ENCODE measurements at places on chromosomes 1 and 21.
A peak's percentile ranks its signal among the peaks of the same experiment; 100 is the strongest.

GRCh38 chr1:45995298-45995697 is 137.1 kb downstream of the PIK3R3 start:
- no peak for DNase-seq

DNA sequence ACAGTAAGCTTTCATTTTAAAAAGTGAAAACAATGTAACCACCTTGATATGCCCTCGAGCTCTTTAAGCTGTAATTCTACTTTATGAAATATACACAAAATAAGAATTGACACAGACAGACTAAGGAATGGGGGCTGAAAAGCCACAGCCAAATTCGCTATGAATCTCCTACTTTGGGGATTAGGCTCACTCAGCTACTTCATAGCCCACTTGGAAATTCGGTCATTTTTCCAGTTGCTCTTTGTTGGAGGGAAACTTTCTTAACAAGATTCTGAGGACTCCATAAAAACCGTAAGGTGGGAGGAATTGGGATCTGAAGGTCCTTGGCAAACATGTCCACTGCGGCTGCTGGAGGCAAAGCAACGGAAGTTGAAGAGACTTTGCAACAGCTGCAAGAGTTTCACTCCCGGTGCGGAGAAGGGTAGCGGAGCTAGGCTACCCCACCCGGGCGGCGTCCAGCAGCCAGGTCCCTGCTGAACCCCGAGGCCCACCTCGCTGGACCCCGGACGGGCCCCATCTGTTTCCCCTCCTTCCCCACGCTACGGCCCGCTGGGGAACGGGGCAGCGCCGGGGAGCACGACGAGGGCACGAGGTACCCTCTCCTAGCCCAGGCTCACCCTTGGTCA is 634 bp downstream of the MYCBP start:
- no peak for DNase-seq

DNA sequence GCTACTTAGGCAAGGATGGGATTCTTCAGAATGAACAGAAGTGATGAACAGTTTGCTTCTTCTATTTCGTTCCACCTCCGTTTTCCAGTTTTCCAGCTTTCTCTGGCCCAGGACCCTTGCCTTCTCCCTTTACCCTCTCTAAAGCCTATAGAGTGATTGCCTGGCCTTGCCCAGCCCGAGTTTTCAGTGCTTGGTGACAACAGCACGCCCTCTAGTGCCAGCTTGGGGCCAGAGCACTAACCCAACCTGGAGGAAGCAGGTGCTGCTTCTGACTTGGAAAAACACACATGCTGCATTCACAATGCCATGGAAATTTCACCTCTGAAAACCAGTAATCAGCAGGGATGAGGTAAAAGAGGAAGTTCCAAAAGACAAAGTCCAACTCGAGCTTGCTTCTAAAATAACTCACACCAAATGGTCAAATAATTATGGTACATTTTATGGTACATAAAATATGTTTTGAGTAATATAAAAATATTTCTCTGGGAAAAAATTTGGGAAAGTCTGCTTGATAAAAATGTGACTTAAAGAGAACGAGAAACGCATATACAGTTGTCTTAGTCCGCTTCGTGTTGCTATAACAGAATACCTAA is 26.1 kb downstream of the UBE2T start:
- DNase-seq: no peak

DNA sequence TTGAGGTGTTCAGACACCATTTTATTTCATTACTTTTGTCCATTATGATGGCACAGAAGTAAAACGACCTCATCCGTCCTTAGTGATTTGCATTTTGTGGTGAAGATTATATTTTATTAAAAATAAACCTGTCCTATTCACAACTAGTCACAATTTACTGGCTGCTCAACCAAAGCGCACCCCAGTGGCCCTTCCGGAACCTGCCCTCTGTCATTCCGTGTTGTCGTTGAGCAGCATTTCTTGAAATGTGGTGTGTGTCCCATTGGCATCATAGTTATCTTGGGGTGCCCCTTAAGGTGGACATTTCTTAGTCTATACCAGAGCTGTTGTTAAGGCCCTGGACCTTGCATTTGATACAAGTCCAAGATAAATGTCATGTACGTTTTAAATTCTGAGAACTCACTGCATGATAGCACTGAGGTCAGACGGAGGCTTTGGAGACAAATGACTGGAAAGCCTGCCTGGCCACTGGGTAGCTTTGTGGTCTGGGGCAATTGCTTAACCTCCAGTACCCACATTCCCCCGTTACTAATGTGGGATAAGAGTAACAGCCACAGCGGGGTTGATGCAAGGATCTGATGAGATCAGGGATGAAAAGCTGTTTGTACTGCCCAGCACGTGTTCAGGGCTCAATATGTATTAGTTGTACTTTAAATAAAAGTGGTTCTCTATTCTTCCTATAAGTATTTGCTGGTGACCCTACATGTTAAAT is 36.2 kb downstream of the BACH1 start:
- DNase-seq: no peak

DNA sequence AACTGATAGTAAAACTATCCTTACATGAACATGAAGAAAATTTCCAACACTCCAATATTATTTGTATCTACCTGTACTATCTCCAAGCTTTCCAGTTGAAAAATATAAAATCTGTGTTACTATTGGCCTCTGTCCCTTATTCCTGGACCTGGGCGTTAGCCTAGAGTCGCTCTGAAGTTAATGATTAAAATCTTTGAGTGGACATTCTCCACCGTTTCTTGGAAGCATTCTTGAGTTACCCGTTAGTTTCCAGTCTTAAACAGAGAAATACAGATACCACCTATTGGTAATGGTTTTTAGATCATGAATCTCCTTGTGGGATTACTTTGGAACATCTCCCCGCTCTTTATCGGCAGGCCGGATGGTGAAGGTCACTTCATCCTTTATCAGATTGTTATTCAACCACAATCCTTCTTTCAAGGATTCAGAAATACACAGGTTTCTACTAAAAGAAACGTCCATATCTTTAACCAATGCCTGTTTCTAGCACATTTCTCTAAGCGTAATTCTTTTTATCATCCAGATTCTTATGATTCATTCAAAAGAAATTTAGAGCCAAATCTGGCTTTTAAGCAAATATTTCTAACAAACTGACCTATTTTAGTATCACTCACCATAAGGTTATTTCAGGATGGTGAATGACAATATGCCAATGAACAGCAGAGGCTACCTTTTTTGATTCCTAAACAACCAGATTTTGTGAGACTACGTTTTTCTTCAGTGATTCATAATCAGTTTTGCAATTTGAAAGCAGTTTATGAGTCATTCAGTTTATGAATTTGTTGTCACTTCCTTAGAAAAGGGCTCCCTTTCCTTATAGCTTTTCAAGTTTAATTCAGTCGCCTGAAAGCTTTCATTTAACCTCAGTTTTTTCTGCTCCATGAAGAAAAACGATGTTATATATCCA is 70.2 kb upstream of the ERRFI1 start:
- no peak for DNase-seq

- no peak for DNase-seq
Measured at GRCh38 chr21:44019568-44019958, 7.5 kb downstream of the TRAPPC10 start.

DNA sequence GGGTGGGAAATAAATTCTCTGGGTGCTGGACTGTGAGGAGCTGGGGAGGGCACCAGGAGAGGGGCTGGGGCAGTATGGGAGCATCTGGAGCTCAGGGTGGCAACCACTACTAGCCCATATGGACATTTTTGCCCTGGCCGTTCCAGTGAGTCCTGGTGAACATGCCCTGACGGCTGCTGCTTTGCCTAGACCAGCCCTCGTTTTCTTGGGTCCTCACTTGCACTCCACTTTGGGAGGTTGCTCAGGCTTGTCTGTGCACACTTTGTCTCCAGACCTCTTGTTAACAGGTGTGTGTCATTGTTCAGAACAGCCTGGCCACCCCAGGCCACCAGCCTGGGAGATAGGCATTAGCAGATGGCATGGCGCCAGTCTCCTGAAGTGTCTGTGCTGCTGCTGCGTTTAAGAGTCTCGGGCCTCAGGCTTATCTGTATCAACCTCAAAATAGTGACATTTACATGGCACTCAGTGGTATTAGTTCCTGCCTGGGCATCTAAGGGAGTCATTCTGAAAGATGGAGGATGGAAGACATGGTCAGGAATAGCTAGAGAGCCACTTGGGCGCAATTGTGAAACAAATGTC is 190.5 kb downstream of the PTPRU start:
- DNase-seq: no peak

DNA sequence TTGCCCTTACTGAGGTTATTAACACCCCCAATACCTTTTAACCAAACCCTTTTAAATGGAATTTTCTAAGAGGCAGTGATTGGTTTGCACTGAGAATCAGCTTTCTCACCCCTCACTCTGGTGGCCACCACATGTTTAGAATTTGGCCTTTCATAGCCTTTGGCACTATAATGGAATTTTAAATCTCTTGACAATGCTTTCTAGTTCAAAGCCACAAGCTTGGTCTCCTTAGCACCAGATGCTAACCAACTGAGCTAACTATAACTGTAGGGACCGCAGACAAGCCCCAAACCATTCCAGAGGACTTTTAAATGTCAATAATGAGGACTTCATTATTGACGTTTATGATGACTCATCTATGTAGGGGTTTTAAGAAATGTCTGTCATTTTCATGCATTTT is 238.7 kb upstream of the SNX7 start:
- no peak for DNase-seq

GRCh38 chr1:114149211-114149610 is 4.5 kb downstream of the SYT6 start:
- no peak for DNase-seq

DNA sequence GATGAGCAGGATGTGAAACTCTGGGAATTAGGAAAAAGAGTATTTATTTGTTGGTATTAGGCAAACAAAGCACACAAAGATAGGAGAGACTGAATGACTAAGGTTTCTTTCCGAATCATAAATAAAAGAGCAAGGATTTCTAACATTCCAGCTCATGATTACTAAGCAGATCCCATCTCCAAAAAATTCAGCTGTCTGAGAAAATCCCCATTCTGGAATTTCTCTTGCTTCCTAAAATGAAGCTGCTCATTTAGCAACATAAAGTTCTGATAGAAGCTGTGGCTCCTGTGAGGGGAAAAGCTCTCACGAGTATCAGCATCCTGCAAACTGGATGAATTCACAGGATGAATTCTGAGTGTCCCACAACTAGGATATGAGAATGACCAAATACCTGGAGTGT is 6.7 kb upstream of the SH2D5 start:
- DNase-seq: no peak

DNA sequence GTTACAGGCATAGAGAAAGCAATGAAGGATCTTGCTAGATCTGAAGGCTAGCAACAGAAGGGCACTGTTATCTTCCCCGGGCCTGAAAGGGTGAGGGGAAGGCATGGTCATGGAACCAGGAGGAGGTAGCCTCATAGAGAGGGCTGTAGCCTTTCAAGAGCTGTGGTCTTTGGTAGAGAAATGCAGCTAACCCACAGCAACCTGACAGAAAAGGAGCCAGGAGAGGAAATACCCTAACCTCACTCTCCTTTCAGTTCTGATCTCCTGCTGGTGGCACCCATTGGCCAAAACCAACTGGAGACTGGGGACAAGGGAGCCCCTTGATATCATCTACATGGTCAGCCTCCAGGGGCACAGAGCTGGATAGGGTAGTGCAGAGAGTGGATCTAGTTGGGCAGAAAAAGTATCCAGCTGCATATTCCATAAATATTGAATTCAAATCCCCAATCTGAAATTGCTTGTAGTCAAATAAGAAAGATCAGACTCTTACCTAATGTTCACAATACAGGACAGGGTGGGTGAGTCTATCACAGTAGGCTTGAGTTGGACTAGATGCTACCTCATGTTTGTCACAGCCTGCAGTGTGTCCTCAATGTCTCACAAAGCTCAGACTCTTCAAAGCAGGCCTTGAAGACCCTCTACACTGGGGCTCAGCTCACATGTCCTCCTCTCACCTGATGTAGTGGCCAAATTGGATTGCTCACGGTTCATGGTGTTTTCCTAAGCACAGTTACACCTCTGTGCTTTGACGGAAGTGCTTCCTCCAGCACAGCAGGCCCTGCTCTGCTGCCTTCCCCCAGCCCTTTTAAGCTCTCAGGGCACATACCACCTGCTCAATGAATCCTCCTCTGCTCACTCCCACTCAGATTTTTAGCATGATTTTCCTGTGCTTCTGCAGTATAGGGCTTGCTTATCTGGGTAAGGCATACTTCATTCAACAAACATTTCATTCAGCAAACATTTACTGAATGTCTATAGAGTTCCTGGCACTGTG is 74.1 kb upstream of the JUN start:
- DNase-seq: no peak

DNA sequence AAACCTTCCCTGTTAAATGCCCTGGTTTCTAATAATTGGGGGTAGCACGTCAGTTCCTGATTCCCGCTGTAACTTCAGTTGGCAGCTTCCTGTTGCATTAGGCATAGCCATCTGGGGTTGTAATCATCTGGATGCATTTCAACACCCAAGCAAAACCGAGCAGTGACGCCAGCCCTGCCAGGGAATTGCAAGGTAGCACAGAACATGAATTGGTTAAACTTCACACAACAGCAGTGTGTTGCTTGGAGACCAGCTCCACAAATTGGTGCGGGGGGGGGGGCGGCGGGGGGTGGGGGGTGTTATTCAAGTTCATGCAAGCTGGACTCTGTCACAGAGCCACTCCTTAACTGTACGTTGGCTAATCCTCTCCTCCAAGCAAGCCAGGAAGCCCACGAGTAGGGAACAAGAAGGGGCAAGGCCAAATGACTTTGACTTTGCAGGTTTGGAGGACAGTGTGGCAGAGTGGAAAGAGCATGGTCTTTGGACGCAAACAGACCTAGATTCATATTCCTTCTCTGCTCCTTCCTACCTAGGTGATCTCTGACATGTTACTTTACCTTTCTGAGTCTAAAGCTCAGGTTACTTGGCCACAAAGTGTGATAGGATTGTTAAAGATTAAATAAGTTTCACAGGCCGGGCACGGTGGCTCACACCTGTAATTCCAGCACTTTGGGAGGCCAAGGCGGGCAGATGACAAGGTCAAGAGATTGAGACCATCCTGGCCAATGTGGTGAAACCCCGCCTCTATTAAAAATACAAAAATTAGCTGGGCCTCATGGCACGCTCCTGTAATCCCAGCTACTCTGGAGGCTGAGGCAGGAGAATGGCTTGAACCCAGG is 4.7 kb downstream of the LAX1 start:
- peak; percentile 51 for DNase-seq

GRCh38 chr1:111290104-111290503 is 547 bp upstream of the CHIA start:
- no peak for DNase-seq

DNA sequence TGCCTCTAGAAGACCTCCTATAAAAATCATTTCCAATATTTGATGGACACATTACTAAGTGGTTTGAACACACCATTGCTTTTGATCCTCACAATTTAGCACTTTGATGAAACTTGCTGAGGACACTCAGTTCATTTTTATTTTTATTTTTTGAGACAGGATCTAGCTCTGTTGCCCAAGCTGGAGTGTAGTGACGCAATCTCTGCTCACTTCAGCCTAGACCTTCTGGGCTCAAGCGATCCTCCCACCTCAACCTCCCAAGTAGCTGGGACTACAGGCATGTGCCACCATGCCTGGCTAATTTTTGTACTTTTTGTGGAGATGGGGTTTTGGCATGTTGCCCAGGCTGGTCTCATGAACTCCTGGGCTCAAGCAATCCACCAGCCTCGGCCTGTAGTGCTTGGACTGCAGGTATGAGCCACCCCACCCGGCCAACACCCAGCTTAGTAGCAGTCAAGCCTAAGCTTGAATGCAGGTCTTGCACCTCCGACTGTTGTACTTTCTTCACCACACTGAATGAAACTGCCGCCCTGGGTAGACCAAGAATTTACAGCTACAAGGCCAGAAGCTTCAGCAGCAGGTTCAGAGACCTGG is 24.8 kb upstream of the ATP2B4 start:
- DNase-seq: no peak

Data from ascending aorta (tissue), 2 donors.